CD4-positive, alpha-beta T cell (primary cell): ENCODE measurements at places on chromosomes 12 and 14.

- no peak for DNase-seq
These were observed 1.9 kb downstream of the CCDC91 start for GRCh38 chr12:28192125-28192524.

DNA sequence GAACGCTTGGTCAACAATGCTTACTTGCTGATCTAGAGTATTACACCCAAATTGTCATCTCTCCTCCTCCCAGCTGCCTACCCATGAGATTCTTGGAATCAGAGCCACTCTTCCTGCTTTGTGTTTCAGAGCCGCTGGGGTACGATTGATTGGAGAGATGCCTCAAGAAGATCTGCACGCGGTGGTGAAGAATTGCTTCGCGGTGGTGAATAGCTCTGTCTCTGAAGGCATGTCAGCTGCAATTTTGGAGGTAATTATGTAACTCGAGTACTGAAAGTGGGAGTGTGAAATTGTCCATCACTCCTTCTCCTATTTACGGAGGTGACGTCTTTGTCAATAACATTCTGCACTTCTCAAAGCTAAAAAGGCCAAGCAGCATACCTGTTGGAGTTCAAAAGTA is 93.9 kb downstream of the GLT1D1 start:
- no peak for DNase-seq

DNA sequence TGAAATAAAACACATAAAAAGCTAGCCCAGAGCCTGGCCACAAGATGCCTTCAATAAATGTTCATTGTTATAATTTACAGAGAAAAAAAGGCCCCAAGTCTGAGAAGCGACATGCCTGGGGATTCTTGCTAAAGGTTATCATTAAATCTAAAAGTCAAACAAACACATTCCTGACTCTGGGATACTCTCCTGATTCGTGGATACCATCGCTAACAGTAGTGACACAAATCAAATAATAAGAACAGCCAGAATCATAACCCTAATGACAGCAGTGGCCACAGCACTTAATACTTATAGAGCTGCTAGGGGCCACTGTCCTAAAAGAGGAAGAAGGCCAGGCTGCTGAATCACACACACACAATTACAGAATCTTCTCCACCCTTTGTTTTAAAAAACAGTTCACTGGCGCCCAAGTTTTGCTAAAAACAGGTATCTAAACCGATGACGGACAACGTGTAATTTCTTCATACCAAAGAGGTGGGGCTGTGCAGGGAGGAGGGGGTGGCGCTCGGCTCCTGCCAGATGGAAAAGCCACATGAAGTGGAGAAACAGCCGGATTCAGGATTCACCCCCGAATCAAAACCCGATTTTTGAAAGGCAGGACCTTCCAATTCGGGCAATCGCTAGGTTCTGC is 1.2 kb downstream of the CLIP1 start:
- DNase-seq, result peak; percentile 40

GRCh38 chr12:61993734-61994345 is 266.4 kb upstream of the USP15 start:
- peak; percentile 33 for DNase-seq

DNA sequence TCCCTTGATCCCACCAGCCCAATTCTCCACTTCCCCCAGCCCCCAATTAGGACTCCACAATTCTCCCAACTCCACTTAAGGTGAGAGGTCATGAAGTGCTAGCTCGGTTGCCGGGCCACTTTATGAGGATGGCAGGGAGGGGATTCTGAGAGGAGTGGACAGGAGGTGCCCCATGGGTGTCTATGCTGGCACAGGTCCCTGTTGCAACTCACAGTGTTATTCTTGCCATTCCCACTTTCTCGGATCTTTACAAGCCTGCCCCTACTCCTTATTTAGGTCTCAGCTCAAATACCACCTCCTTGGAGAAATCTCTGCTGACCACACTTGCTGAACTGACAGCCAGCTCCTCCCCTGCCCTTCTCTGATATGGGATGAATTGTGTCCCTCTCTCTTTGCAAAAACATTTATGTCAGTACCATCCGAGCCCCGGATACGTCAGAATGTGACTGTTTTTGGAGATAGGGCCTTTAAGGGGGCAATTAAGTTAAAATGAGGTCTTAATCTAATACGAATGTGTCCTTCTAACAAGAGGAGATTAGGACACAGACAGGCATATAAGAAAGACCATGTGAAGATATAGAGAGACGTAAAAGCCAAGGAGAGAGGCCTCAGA is 4.2 kb upstream of the LGALS3 start:
- DNase-seq, result no peak

DNA sequence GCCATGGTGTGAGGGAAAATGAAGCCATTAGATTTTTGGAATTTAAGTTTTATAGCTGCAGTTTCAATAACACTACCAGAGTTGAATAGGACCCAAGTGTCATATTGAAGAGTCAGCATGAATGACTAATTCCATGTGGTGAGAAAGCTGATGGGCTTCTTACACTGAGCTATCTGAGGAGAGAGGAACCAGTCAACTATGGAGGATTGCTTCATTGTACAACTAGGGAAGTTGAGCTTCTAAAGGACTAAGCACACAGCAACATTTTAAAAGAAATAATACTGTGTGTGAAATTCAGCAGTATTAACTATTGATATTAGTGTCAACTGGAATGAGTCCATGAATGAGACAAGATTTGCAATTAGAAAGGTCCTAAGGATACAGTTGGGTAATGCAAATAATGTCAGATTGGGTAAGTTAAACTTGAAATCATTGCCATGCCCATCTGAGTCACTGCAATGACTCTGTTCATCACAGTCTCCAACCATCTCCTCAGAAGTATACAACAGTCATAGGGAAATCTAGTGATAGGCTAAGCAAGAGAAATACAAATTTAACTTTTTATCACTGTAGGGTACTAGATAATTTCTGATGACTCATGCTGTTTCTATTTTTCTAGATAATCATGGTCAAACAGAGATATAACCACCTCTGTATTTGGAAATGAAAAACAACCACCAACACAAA is 394.2 kb downstream of the FSCB start:
- DNase-seq, result no peak

DNA sequence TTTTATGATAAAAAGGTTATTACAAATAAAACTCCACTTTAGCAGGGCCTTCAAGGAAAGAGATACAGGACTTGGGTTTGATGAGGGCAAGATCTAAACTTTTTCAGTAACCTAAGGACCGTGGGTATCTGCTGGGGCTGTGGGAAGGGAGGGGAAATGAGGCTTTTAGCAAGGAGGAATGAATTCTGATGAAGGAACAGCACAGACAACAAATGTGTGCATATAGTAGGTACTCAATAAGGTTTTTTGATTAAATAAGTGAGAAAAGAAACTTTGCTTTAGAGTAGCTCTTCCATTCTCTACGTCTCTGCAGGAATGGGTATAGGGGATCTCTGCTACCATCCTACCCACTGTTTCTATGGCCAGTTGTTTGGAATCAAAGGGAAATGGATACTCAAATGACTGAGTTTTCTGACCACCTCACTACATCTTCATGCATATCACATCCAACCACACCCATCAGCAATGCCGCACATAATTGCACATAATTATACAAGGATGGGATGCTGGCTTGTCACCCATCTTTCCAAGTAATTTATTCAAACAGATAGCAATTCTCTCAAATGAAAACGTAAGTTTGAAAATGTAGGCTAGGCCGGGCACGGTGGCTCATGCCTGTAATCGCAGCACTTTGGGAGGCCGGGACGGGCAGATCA is 59.5 kb upstream of the GTF2A1 start:
- DNase-seq, result no peak

DNA sequence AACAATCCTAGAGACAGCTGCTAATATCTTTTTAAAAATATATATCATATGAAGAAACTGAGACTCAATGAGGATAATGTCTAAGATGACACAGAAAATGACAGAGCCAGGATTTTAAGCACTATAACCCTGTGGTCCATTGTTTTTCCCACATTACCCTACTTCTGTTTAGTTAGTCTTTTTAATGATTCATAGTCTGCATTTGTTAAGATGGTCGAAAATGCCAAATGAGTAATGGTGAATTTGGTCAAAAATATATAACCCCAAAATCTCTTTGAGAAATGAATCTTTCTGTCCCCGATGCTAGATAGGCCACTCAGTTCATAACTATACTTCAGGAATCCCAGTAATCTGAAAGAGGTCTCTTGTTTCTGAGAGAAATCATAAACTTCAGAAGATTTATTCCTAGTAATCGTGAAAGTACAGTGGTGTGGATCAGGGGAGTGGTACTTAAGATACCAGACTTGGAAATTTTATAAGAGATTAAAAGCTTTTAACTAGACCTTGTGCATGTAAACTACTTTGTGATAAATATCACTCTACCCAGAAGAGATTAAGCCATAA is 10.8 kb downstream of the RTRAF start:
- no peak for DNase-seq

GRCh38 chr12:28050606-28051005 is 78.1 kb upstream of the PTHLH start:
- no peak for DNase-seq

DNA sequence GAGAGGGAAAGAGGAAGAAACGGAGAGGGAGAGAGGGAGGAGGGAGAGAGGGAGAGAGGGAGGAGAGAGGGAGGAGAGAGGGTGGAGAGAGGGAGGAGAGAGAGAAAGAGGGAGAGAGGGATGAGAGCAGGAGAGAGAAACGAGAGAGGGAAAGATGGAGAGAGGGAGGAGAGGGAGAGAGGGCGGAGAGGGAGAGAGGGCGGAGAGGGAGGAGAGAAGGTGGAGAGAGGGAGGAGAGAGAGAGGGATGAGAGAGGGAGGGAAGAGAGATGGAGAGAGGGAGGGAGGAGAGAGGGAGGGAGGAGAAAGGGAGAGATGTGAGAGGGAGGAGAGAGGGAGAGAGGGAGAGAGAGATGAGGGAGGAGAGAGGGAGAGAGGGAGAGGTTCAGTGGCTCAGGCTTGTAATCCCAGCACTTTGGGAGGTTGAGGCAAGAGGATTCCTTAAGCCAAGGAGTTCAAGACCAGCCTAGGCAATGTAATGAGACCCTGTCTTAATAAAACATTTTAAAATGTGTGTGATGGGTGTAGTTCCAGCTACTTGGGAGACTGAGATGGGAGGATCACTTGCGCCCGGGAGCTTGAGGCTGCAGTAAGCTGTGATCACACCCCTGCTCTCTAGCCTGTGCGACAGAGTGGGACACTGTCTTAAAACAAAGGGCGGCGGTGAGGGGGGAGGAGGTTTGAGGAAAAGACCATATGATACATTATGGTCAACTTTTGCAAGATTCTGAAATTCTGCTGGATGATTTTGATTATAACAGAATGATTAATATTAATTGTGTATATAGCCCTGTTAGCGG is 21.3 kb upstream of the SNRPF start:
- no peak for DNase-seq

GRCh38 chr12:132741620-132742019 is 20.0 kb downstream of the ANKLE2 start:
- no peak for DNase-seq

GRCh38 chr12:96091833-96092232 is 56.4 kb upstream of the LTA4H start:
- no peak for DNase-seq
